Fibroblast of the aortic adventitia (primary cell): ENCODE measurements at places on chromosomes 11 and 22. TPM values are rescaled to one million over a fixed set of nuclear protein-coding genes. Genes with fewer than 3 reads are reported as not detected.

The HARBI1 gene
- 4.3 and 4.5 TPM in 2 replicates for total RNA-seq

The MS4A6A gene
- total RNA-seq: not detected in 2 replicates

The OR5P2 gene
- total RNA-seq: not detected in 2 replicates

The GCAT gene
- 13.1 and 16.2 TPM in 2 replicates for total RNA-seq

The OR4D5 gene
- not detected in 2 replicates for total RNA-seq

The ZNHIT2 gene
- total RNA-seq: 9.9 and 30.4 TPM in 2 replicates

The KCNJ11 gene
- total RNA-seq: not detected in 2 replicates

The MOV10L1 gene
- 5.1 and 12.0 TPM in 2 replicates for total RNA-seq

GRCh38 chr11:9039198-9039597 is 35.4 kb upstream of the NRIP3 start:
- DNase-seq: no peak

- no peak for DNase-seq
Observed at GRCh38 chr11:2094354-2095197, 44.6 kb downstream of the IGF2 start.

DNA sequence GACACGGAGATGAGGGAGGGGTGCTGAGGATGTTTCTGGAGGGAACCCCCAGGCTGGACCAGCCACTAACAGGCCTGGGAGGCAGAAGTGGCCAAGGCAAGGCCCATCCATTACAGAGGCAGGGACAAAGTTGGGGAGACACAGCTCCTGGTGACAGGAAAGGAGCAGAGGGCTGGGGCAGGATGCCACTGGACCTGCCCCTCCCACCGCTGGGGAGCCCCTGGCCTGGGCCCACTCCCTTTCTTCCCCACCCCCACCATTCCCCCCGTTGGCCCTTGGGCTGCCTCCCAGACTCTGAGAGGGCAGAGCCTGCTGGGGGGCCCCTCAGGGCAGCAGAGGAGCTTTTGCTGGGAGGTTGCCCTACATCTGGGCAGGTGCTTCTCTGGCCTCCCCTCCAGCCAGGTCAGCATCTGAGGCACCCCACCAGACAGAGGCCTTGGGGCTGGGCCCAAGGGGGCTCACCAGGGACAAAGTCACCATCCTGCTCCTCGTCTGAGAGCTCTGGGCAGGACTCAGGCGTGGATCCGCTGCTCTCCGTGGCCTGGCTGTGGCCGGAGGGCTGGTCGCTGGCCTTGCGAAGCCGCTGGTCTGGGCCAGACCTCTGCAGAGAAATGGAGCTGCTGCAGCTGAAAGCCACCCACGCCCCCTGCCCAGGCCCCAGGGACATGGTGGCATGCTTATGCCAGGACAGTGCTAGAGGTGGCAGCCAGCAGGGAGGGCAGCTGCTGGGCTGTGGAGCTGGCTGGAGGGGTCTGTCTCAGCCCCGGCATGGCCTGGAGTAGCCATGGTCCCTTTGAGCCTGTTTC is 33.1 kb upstream of the CARS1 start:
- DNase-seq: no peak

GRCh38 chr22:50202130-50202666 is 1.4 kb downstream of the SELENOO start:
- no peak for DNase-seq

GRCh38 chr11:120814531-120815318 is 209.2 kb upstream of the TBCEL start:
- DNase-seq: no peak

- DNase-seq: peak; percentile 82
Observed at GRCh38 chr22:38870312-38870741, 1.7 kb downstream of the CBX6 start.

- no peak for DNase-seq
Observed at GRCh38 chr11:128642571-128642970, 51.3 kb upstream of the FLI1 start.

- DNase-seq: no peak
Observed at GRCh38 chr22:38086001-38086845, 2.2 kb upstream of the SLC16A8 start.

GRCh38 chr11:115456019-115456418 is 48.2 kb downstream of the CADM1 start:
- no peak for DNase-seq

DNA sequence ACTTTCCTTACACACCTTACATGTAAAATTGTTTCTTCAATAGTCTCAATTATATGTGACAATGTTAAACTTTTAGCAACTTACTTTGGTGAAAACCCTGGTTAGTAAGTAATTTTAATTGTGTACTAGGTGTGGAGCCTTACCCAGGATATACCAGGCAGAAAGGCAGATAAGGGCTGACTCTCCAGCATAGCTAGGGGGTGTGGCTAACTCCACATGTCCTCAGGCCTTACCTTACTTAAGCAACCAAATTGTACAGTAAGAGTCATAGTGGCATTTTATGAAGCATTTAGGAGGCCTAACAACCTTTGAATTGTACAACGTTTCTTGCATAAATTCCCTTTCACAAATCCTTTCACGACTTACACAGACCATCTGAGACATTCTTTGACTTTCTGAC is 118.2 kb upstream of the OR9Q1 start:
- DNase-seq: no peak

DNA sequence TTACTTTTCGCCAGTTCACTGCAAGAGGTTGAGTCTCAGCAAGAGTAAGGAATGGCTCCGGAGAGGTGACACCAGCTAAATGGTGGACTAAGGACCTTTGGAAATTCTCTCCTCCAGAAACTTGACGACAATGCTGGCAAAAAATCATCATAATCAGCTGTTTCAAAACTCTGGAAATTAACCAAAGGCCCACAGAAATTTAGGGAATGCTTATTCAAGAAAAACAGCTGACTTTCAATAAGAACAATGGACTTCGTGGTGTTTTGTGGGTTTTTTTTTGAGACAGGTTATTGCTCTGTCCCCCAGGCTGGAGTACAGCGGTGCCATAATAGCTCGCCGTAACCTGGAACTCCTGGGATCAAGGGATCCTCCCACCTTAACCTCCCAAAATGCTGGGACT is 68.4 kb upstream of the SEPTIN5 start:
- DNase-seq: no peak

DNA sequence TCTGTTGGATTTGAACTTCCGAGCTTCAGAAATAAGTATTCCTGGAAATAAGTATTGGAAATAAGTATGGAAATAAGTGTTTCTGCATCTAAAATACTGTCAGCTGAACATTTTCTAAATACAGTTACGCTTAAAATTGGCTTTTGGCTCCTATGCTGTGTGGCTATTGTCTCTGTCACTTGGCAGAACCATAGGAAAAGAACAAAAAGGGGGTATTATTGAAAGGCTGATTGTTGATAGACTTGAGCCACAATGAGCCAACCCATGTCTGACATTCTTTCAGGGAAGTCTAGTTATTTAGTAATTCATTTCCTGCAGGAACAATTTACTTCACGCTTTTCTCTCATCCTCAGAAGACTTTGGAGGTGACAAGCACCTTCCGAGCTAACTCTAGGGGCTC is 32.5 kb upstream of the LARGE1 start:
- DNase-seq: no peak

DNA sequence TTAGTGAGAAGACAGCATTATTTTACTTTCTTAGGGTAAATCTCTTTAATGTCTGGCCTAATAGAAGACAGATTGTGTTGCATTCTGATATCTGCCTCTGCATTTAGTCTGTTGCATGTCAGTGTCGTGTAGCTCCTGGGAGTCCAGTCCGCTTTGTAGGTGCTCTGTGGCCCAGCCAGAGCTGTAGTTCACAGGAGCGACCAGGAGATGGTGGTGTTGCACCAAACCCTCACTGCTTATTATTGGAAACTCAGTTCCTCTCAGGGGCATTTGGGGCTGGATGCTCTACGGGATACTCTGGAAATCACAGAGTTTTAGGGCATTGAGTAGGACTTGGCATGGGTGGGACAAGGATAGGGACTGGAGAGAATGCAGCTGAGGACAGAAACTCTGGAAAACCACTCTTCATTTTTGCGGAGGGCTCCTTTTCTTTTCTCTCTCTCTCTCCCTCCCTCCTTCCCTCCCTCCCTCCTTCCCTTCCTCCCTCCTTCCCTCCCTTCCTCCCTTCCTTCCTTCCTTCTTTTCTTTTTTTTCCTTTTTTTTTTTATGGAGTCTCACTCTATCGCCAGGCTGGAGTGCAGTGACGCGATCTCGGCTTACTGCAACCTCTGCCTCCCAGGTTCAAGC is 21.7 kb downstream of the MIAT start:
- peak; percentile 82 for DNase-seq

GRCh38 chr22:42676059-42676607 is 26.9 kb upstream of the CYB5R3 start:
- peak; percentile 81 for DNase-seq

- no peak for DNase-seq
Observed at GRCh38 chr22:22374163-22374562, 129.6 kb downstream of the VPREB1 start.

DNA sequence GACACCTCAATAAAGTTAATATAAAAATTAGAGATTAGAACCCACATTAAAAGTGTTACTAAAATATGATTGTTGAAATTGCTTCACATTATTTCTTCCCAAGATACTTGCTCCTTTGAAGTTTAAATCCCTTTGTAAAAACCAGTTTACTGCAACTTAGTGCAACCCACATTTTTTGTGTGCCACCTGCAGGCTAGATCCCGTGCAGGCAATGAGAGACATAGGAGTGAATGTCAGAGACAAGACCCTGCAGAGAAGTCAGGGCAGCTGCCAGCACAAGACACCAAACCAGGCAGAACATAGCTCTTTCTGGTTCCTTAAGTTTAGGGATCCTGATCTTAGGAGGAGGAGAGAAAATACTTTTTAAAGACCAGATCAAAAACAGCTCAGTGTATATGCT is 142.8 kb upstream of the MTNR1B start:
- no peak for DNase-seq

DNA sequence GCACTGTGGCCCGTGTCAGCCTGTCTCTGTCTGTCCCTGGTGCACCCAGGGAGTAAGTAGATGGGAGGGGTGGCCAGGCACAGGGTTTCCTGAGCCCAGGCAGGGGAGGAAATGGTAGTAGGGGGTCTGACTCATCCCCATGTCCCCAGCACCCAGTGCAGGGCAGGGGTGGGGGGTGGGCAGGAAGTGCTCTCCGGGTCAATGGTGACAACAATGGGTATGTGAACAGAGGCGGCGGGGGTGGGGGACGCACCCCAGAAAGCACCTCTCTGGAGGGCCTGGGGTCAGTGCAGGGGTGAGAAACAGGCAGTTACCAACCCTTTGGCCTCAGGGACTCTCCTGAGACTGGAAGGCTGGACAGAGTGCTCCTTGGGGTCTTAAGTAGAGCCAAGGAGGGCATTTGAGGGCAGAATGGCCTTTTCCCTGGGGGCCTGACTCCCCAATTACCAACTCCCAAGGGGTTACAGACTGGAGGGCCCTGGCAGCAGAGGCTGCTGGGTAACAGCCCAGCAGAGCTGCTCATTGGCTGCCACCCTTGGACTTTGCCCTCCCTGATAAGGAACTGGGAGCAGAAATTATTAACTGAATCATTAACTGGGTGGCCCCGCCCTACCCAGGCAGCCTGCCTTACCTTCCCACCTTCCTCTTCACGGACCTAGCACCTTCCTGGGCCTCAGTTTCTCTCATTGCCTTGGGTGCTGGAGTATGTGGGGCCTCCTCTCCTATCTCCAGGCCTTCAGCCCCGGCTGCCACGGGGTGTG is 4.2 kb downstream of the MYRF start:
- DNase-seq: no peak

DNA sequence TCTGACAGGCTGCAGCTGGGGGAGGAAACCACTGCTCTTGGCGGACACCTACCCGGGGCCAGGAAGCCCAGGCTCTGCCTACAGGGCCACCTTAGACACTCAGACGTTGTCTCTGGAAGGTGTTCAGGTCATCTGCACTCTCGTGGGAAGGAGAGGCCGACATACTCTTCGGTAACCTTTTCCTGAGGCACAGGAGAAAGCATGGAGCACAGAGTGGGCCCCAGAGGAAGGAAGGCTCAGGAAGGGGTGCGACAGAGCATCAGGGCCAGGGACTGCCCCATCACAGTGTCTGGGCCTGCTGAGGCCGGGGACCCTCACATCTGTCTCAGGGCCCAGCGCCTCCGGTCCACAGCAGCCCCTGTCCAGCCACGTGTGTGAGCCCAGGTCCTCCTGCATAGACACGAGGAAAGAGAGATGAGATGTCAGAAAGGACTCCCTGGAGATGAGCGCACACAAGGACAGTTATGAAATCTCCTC is 18.2 kb upstream of the TUB start:
- no peak for DNase-seq

- DNase-seq: peak; percentile 68
Observed at GRCh38 chr22:43883012-43883661, 8.7 kb downstream of the PNPLA5 start.

- DNase-seq: no peak
Observed at GRCh38 chr11:115665175-115665821, 161.1 kb upstream of the CADM1 start.

DNA sequence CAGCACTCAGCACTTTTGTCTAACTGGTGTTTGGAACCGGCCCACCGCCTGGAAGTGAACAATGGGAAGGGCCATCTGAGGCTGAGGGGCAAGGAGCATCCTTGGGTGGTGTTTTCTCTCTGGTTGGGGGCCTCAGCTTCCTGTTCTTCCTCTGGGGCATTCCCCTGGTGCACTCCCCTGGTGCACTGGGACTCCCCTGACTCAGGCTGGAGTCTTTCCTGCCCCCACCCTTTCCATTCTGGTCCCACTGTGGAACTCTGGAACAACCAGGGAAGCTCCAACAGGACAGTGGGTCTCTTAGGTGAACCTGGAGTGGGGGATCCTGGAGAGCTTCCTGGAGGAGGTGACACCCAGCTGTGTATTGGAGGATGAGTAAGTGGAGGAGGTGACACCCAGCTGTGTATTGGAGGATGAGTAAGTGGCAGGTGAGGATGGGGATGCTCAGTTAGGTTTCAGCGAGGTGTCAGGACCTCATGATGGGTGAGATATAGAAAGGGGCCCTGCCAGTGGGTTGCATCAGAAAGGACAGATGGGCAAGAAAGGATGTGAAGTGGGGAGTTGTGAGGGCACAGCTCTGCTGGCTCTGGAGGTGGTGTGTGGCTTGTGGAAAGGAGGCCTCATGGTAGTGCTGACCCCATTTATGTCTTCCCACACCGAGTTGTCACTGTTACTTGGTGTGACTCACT is 132.1 kb downstream of the OSBP2 start:
- no peak for DNase-seq

- DNase-seq: peak; percentile 52
Observed at GRCh38 chr11:100830978-100831732, 144.1 kb downstream of the ARHGAP42 start.

- peak; percentile 37 for DNase-seq
Observed at GRCh38 chr11:18721561-18722292, 4.3 kb downstream of the IGSF22 start.

GRCh38 chr11:96197103-96197502 is 145.9 kb downstream of the MAML2 start:
- peak; percentile 38 for DNase-seq

GRCh38 chr22:19430890-19431541 is 517 bp downstream of the HIRA start:
- DNase-seq: peak; percentile 36

DNA sequence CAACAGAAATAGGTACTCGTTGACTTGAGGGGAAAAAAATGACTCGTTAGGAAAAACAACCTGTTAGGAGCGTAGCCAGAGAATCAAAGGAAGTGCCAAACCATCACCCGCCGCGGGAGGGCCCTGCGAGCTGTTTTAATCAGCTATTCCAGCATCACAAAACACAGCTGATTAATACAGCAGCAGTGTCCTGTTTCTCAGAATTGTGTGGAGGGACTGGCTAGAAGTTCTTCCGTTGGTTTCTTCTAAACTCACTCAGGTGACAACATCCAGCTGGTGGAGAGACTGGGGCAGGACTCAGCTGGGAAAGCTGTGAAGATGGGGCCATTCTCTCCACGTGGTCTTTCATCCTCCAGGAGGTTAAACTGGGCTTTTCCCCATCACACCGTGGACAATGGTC is 28.0 kb downstream of the HSPA8 start:
- DNase-seq: no peak
